Thyroid gland (tissue), 4 donors: ENCODE measurements at places on chromosomes 2 and 18. TPM values are rescaled to one million over a fixed set of nuclear protein-coding genes. Genes with fewer than 3 reads are reported as not detected.

GRCh38 chr2:202149155-202149762 lies 76.2 kb downstream of the KIAA2012 start:
- no peak for DNase-seq
- no peak overlapping the region for H3K27ac ChIP-seq
- H3K36me3 ChIP-seq, result no peaks in the 10 kb centered on the region
- no peaks in the 10 kb centered on the region for H3K4me1 ChIP-seq
- no peaks in the 10 kb centered on the region for H3K27me3 ChIP-seq

- no peaks in the 10 kb centered on the region for H3K36me3 ChIP-seq
- no peaks in the 10 kb centered on the region for H3K4me1 ChIP-seq
- H3K27ac ChIP-seq, result no peak overlapping the region
- no peak for DNase-seq
- no peaks in the 10 kb centered on the region for H3K27me3 ChIP-seq
- no peak overlapping the region for H3K4me3 ChIP-seq
These were observed 43.0 kb upstream of the CHMP1B start for GRCh38 chr18:11808001-11808855.

GRCh38 chr2:179521944-179522343 lies 257.3 kb upstream of the SESTD1 start:
- H3K4me3 ChIP-seq, result no peak overlapping the region
- H3K36me3 ChIP-seq, result no peaks in the 10 kb centered on the region
- no peak overlapping the region for H3K27ac ChIP-seq
- H3K27me3 ChIP-seq, result no peaks in the 10 kb centered on the region

GPBAR1 gene
- 1.9 TPM for total RNA-seq
